ENCODE measurements at places on chromosomes 6 and 20. TPM values are rescaled to one million over a fixed set of nuclear protein-coding genes. Genes with fewer than 3 reads are reported as not detected.

DNA sequence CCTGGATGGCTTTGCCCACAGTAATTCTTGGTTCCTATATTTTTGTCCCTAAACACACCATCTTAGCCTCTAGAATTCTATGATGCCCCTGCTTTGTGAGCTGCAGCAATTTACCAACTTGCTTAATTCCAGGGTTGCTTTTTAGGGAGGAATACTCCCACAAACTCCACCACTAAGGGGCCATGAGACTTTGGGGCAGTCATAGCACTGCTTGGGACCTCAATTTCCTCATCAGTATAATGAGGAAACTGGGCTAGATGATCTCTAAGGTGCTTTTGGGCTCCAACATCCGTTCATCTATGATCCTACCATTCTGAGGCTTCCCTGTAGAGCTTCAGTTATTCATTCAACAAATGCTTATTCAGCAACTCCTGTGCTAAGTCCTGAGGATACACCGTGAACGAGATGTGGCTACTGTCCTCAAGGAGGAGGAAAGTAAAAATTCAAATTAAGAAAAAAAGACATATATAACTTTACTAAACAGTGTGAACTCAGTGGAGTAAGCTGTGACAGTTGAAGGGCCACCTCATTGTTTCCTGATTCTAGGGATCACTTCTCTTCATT lies 75.3 kb downstream of the PRDM1 start:
- DNase-seq: no peak

DNA sequence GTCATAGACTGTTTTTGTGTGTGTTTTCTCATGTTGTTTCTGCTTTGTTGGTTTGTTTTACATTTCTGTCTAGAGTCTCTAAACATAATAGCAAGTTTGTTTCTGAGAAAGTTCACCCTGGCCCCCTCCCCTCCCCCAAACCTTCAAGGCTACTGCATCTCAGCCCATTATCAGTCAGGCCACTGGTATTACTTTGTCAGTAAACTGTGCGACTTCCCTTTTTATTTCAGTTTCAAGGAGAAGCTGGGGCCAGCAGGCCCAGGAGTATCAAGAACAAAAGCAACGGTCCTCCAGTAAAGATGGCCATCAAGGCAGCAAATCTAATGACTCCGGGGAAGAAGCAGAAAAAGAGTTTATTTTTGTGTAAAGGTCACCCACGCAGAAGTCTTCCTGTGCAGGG lies 32.8 kb upstream of the SCGN start:
- no peak for DNase-seq

DNA sequence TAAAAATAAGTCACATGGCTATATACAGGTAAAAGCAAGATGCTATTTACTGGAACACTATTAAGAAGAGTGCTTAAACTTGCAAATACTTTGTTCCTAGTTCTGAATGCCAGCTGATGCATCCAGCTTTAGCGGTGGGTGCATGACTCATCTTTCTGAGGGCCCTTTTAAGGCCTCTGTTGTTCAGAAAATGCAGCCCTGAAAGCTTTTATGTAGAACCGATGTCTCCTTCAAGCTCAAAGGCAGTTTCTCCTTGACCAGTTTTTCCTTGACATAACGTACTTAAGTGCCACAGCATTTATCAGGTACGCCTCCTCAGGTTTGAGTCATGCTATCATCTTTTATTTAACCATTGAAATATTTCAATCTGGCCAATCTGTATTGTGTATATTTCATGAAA lies 82.8 kb downstream of the MLIP start:
- no peak for DNase-seq

DNA sequence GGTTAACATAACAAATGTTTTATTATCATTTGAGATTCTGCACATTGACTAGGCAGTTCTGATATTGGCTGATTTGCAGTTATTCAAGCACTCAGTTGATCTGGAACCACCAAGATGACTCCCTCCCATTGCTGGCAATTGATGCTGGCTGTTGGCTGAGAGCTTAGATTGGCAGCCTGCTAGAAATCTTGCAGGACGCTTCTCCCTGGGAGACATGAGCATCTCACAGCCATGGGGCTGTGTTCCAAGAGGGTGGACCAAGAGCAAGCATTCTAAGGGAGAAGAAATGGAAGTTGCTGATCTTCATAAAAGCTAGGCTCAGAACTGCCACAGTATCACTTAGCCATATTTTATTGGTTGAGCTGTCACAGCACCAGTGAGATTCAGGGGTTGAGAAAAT lies 233.4 kb upstream of the ID4 start:
- DNase-seq: no peak

DNA sequence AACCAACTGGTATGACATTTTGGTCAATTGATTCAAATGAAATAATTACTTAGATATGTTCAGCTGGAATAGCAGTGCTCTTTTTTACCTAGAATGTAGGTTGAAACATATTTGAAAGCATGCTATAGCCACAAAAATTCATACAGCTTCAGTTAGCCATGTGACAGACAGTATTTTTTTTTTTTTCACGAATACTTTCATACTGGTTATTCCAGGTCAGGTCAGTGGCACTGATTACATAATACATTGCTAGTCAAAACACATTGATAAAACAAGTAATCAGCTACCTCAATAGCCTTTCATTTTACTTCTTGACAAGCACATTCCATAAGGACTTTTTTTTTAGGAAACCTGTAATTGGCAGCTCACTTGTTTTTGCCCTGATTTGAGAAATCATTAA lies 222.6 kb downstream of the EYA4 start:
- DNase-seq: no peak

GRCh38 chr6:147802459-147802858 lies 294.0 kb downstream of the SAMD5 start:
- DNase-seq: no peak

GRCh38 chr6:118981884-118982574 lies 47.1 kb upstream of the MCM9 start:
- no peak for DNase-seq

DNA sequence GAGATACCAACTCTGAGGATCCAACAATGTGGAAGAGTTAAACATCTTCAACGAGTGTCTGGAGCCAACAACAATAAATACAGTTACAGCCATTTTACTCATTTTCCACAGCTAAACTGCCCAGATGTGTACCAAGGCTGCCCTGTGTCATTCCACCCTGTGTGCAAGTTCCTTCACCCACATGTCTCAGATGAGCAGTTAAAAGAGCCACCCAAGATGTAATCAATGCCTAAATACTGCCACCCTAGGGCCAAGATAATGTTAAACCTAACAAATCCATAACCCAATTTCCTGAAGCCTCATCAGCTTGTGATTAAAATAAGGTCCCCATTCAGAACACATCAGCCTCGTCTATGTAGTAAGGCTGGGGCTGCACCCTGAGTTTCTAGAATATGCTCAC lies 59.9 kb downstream of the GMDS start:
- no peak for DNase-seq

DNA sequence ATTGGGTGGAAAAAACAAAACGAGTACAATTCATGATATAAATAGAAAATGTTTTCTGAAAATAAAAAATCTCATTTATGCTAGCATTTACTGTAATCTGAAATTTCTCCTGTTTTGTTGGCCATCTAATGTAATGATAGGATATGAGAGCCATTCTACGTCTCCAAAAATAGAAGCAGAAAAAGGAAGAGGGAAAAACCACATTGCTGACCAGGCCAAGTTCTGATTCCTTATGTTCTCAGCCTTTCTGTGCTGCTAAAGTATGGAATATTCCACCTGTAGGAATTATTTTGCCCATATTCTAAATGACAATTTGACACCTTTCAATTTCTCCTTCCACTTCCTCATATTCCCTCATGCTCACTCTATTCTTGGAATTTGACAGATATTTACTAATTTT lies 110.2 kb downstream of the TBXT start:
- no peak for DNase-seq

- no peak for DNase-seq
Observed at GRCh38 chr6:118680452-118681095, 29.2 kb upstream of the CEP85L start.

- DNase-seq: no peak
Observed at GRCh38 chr6:147244832-147245231, 40.6 kb downstream of the STXBP5 start.

GRCh38 chr20:44405257-44405656 lies 49.8 kb downstream of the HNF4A start:
- DNase-seq: no peak

DNA sequence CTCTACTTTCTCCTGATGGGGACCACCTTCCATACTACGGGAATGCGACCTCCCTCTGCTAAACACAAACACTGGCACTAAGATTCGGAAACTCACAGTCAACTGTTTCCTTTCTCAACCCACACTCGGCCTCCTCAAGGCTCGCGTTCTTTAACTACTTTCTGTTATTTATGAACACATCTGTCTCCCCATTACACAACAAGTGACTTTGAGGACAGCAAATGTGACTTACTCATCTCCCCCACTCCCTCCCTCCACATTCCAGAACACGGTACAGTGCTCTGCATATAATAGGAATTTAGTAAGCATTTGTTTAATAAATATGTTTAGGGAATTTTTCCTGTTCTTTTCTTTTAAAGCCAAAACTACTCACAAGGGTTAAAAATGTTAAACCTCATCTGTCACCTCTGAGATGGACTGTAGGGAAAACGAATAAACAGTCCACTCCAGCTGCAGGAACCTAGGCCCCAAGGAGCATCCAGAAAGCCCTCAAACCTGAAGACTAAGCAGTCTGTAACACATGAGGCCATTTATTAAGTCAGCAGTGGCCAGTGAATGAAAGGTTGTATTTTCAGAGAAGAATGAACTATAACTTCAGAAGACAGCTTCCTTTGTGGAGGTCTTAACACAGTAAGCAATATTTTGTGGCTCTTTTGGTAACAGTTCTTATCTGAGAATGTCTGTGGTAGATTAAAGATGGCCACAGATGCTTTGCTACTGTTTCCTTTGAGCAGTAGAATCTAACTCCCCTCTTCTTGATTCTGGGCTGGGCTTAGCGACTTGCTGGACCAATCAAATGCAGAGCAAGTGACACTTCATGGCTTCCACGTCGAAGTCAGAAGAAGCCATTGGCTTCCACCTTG lies 209.6 kb upstream of the DTNBP1 start:
- no peak for DNase-seq

- DNase-seq: no peak
Observed at GRCh38 chr20:35697696-35698297, 1.4 kb downstream of the NFS1 start.

HTR1B gene
- 0.20 TPM for total RNA-seq

RANBP9 gene
- 45.5 TPM for total RNA-seq

SNAP91 gene
- 0.40 TPM for total RNA-seq

KCNK16 gene
- not detected for total RNA-seq

COL9A1 gene
- 8.7 TPM for total RNA-seq

Data from mesothelial cell of epicardium (in vitro differentiated cells).